ENCODE measurements at places on chromosomes 6 and 20.

- DNase-seq, result no peak
Observed at GRCh38 chr20:4875578-4876067, 125.7 kb downstream of the SLC23A2 start.

DNA sequence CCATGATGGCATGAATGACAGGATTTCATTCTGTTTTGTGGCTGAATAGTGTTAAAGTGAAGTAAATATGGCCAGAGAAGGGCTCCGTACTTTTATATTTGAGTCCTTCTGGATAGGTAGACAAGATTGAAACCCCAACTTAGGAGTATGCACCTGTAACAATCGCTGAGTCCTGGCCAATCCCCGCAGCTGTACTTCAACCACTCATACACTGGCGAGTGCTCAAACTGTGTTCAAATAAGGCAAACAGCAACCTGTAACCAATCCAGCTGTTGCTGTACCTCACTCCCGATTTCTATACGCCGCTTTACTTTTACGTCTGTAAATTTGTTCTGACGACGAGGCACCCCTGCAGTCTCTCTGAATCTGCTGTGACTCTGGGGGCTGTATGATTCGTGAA, 6.7 kb downstream of the TTLL2 start:
- DNase-seq, result no peak

DNA sequence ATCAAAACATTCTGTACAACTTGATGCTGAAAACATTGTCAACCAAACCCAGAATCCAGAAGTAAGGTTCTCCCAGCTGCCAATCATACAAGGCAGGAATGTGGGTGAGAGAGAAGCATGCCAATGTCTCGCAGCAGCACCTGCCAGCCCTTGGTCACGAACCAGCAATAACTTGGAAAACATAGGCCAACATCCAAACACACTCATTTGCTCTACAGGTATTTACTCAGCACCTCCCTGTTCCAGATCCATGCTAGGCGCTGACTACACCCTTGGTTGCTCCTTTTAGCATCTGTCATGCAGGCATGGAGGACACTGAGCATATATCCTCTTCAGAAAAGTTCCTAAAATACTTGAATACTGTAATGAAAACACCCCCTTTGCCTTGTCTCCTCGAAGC, 63.6 kb downstream of the FAXC start:
- no peak for DNase-seq

DNA sequence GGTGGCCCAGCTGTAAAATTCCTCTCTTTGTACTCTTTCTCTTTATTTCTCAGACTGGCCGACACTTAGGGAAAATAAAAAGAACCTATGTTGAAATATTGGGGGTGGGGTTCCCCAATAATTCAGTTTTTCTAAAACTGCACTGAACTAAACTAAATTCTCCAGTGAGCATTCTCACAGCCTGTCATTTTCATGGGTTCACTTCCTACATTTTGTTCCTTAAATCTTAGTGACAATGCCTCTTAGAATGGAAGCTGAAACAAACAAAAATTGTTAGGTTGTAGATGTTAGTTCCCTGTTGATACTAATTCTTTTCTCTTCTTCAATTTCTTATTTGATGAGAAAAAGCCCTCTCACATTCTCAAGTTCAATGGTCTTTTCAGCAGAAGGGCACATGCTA, 35.8 kb upstream of the IFNGR1 start:
- no peak for DNase-seq

DNA sequence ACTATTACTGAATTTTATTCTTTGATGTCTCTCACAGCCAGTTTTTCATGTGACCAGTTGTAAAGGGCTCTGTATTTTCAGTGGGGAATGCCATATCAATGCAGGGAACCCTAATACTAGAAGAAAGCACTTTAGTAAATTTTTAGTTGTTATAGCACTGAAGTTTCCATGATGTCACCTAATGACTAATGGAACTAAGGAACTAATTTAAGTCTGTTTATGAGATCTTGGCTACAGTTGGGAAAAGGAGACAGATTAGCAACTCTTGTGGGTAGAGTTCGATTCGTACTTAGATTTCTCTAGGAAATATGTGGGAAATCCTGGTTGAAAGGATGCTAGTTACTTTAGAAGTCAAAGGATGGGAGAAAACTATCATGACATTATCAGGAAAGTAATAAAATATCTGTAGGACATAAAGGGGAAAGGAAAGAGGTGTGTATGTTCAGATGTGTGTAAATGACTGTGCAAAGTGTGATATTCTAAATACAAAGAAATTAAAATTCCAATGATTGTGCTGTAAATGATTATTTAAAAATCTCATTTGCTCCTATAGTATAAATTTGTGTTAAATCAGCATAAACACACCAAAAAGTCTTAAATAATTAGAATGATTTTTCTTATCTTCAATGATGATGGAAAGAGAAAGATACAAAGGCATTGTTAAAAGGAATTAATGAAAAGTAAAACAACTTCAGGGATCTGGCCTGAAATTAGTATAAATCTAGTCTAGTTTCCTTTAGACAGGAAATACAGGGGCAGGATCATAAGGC, 103.4 kb downstream of the LRRC1 start:
- DNase-seq, result no peak

GRCh38 chr20:44711237-44711636, 3.9 kb upstream of the CCN5 start:
- no peak for DNase-seq

- DNase-seq, result no peak
Observed at GRCh38 chr6:24752503-24752902, 22.2 kb upstream of the GMNN start.

DNA sequence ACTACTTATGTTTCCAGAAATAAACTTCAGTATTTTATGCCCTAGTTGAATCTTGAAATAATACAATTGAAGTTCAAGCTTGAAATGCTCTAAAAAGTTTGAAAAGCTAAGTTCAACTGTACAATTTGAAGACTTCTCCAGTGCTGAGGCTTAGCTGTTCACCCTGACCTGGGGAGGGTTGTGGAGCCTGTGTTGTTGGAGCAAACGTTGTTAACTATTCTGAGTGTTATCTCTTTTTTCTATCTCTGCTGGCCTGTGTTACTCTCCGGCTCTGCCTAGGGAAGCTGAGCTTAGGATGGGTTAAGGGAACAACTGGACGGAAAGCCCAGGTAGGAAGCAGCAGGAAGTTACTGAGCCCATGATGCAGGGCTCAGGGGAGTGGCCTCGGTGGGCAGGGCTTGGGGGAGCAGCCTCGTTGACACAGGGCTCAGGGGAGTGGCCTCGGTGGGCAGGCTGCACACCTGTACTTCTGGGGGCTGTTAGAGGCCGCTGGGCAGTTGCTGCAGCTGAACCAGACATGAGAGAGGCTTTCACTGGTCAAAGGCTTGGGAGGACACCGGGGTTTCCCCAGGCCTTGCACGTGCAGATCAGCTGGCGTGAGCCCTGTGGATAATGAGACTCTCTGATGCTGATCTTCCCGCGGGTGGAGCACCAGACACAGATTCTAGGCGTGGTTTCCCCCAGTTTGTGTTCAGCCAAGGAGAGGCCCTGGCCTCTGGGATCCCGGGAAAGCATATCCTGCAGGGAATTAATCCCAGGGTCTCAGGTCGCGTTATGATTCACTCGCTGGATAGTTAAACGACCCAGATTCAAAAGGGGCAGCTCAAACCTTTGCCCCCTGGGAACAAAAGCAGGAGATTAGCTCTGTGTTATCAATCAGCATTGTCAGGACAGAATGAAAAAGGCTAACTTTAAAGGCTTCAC, 58.9 kb downstream of the ERMARD start:
- no peak for DNase-seq

GRCh38 chr6:149065658-149066556, 251.6 kb upstream of the TAB2 start:
- DNase-seq, result no peak

GRCh38 chr6:43823879-43824702, 54.1 kb downstream of the VEGFA start:
- no peak for DNase-seq

DNA sequence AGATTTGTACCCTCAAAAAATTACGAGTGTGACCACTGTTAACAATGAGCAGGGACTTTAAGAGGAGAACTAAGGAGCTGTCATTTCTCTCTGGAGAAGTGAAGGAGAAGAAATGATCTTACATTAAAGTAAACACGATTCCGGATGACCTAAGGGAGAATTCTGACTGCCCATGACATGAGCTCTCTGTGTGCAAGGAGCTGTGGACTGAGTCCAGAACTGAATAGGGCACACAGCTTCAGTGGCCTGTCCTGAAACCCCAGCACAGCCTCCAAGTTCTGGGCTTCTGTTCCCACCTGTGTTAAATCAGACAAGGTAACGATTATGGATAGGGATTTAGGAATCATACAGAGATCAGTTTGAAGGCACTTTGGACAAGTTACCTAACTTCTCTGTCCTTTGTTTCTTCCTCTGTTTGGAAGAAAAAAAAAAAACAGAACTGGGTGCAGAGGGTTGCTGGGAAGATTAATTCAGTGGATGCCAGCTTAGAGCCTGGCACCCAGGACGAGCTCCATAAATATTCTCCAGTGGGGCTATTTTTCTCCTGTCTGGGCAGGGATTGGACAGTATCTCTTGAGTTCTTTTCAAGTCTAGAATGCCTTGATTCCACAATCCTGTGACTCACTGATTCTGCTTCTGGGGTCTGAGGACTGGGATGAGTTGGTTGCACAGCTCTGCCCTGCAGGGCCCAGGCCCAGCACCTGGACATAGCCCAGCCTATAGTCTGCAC, 65.7 kb downstream of the MRPL14 start:
- DNase-seq, result no peak

- DNase-seq, result no peak
Observed at GRCh38 chr6:139623372-139623771, 248.9 kb upstream of the CITED2 start.

DNA sequence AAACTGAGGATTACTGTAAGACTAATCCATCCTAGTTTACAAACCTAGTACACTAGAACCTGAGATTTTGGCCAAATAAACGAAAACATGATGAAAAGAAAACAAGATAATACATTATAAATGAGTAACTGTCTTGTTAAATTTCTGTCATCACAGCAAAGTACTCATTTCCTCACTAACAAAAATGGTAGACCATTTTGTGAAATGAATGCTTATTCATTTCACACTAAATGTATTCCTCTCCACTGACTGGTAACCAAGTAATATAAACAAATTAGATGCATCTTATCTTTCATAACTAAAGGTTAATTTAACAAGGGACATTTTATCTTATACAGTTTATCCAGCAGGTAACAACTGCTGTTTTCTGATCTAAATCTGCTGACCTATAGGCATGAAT, 143.7 kb downstream of the REV3L start:
- DNase-seq, result no peak

- peak; percentile 67 for DNase-seq
Observed at GRCh38 chr6:30672445-30673253, at the start of gene DHX16. DHX16 (minus strand) TSS chr6:30673006; CDS start chr6:30672841, 165 bp downstream.

DNA sequence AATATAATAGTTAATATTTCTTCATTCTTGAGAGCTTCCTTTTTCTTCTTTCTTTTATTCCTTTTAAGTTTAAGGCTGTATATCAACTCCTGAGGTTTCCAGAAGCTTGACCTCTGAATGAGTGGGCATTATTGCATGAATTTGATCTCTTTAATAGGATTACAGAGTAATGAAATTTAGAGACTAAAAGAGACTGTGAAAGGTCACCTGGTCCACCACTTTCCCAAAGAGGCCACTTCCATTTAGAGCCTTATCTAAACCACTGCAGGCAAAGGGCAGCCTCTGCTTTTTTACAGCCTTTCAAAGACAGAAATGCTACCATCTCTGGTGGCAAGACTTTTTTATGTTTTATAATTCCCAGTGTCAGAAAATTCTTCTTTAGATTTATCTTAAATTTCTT, 215.3 kb upstream of the HS3ST5 start:
- no peak for DNase-seq

DNA sequence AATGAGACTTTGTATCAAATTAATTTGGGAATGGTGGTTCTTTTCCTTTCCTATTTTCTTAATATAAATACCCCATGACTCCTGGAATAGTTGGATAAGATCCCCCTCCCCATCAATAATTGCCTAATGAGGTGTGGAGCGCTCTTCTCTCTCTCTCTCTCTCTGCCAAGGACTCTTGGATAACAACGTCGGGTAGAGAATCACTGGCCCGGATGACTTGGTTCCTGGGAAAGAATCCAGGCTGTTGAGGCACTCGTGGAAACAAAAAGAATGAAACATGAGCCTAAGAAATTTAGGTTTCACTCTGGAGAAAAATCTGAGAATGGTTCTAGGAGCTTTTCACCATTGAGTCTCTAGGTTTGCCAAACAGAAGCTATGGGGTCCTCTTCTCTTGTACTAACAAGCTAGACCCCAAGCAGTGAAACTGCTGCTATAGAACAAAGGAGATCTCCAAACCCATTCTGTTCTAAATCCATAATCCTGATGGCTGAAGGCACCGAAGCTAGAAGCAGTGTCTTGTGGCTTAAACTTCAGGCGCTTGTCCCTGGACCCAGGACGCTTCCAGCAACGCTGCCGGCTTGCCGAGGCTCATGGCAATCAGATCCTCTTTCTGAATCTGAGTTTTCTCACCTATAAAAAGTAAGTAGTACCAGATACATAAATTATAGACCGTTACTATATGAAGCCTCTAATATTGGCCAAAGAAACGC, 241.6 kb upstream of the BTBD3 start:
- no peak for DNase-seq

DNA sequence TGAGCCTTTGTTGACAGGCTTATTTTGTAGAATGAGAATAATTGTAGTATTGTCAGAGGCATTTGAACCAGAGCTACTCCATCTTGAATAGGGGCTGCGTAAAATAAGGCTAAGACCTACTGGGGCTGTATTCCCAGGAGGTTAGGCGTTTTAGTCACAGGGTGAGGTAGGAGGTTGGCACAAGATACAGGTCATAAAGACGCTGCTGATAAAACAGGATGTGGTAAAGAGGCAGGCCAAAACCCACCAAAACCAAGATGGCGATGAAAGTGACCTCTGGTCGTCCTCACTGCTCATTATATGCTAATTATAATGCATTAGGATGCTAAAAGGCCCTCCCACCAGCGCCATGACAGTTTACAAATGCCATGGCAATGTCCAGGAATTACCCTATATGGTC, 82.7 kb downstream of the PFDN4 start:
- DNase-seq, result no peak

DNA sequence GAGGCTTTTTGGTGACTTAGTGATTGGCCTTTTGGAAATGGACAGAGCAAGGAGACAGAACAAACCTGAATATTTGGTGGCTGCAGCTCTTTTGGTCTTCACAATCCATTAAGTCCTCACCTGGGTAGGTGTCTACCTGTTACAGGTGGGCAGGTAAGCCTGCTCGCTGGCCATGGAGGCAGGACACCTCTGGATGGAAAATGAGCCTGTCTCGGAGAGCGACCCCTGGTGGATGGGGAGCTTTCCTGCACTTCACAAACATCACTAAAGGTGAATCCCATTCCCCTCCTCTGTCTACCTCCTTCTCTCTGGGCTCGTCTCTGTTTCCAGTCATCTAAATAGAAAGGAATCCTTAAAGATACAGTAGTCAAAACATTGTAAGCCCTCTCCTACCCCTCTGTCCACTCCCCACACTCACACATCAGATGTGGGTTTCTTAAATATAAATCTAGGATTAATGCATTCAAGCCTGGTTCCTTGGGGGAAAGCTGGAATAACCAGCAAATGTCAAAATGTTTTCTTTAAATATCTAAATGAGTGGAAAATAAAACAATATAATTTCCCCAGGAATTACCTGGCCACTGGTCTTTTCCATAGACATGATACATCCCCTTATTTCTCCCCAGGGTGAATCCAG, 304.9 kb downstream of the CDH26 start:
- DNase-seq, result peak; percentile 6

Data from stimulated activated CD8-positive, alpha-beta memory T cell treated with anti-CD3 and anti-CD28 coated beads, Interleukin-15, amount 100 ng/mL, for 24 hours (primary cell).